T-helper 9 cell (primary cell): ENCODE measurements at places on chromosomes 12 and 14.

DNA sequence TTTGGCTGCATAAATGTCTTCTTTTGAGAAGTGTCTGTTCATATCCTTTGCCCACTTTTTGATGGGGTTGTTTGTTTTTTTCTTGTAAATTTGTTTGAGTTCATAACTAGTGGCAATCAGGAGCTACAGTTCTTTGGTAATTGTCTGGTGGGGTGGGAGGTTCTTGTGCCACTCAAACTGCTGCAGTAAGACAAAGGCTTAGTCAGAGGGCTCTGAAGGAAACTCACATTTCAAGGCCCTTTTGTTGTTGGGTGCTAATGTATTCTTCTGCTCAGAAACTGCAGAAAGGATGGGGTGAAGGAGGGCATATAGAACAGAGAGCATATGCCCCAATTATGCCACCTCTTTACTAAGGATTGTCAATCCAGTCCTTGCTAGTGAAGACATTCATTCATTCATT, 21.9 kb downstream of the MYRFL start:
- no peak for DNase-seq

DNA sequence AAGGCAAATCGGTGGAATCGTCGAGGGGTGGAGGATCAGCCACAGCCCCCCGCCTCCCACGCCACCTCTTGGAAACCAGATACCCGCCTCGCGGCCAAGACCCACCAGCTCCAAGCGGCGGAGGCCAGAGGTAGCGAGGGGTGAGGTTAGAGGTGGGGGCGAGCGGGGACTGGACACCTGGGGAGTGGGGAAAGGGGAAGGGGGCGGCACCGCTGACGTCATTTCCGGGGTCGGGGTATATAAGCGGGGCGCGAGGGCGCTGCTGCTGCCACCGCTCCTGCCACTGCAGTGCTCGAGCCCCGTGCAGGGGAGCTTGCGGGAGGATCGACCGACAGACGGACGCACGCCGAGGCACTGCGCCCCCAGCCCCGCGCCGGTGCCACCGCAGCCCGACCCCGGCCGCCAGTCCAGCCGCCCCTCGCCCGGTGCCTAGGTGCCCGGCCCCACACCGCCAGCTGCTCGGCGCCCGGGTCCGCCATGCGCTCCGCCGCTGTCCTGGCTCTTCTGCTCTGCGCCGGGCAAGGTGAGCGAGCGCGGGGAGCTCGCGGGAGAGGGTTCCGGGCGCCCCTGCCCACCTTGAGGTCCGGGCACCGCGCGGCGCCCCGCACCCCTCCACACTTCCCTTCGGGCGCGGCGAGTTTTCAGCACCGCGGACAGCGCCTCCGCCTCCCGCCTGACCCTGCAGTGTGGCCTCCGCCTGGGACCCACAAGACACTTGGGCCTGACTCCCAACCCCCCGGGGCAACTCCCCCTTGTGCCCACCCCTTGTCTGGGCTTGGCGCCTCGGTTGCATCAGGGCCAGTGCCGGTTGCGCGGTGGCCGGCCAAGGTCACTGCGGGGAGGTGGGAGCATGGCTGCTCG, at the start of gene CHGA:
Gene CHGA (plus strand): TSS at position 268 of the 861 bp plus-strand sequence. CDS start 210 bp downstream, at position 478.
- DNase-seq: peak; percentile 33

- DNase-seq: no peak
Observed at GRCh38 chr12:43008953-43009845, 419.7 kb upstream of the PRICKLE1 start.

DNA sequence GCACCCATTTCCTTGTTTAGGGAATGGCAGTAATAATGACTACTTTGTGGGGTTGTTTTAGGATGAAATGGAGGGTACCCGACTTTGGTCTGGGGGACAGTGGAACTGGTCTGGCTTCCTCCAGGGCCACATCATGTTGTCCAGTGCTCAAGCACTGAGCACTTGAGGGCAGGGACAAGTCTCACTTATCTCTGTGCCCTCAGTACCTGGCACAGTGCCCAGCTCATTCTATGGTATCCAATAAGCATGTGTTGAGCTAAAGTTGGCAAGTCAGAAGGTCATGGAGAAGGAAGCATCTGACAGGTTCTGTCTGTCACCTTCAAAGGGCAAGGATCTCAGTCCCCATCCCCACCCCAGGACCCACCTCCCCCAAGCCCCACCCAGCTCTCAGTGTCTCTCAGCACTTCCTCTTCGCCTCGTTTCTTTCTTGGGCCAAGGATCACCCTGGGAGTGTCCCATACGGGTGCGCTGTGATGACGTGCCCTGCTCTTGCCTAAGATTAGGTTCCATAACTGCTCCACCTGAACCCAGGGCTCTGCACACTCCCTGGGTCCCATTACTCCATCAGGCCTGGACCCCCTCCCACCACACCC, 24.3 kb upstream of the TMEM106C start:
- no peak for DNase-seq

- no peak for DNase-seq
Observed at GRCh38 chr12:104046306-104046705, 3.7 kb downstream of the GLT8D2 start.

DNA sequence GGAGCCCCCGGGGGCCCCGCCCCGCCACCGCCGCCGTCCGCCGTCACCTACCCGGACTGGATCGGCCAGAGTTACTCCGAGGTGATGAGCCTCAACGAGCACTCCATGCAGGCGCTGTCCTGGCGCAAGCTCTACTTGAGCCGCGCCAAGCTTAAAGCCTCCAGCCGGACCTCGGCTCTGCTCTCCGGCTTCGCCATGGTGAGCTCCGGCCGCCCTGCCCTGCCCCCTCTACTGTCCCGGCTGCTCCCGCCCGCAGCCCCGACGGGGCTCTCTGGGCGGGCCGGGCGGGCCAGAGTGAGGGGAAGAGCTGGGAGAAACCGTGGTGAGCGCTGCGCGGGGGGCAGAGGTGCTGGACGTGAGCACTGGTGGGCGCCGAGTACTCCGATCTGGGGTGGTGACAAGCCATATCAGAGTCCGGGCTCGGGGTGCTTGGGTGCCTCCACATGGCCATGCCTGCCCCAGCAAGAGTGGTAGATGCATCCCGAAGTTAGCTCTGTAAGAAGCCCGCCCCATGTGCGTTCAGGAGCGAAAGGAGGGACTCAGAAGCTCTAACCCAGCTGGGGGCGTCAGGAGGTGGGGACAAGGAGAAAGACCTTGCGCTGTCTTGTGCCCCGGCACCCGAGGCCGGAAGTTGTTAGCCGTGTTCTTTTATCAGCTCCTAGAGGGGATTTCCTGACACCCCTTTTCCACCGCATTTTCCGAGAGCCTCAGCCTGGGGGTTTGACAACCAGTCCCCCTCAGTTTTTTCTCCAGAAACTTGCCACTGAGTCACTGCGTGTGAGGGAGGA, 717 bp downstream of the ORAI1 start:
- peak; percentile 74 for DNase-seq

DNA sequence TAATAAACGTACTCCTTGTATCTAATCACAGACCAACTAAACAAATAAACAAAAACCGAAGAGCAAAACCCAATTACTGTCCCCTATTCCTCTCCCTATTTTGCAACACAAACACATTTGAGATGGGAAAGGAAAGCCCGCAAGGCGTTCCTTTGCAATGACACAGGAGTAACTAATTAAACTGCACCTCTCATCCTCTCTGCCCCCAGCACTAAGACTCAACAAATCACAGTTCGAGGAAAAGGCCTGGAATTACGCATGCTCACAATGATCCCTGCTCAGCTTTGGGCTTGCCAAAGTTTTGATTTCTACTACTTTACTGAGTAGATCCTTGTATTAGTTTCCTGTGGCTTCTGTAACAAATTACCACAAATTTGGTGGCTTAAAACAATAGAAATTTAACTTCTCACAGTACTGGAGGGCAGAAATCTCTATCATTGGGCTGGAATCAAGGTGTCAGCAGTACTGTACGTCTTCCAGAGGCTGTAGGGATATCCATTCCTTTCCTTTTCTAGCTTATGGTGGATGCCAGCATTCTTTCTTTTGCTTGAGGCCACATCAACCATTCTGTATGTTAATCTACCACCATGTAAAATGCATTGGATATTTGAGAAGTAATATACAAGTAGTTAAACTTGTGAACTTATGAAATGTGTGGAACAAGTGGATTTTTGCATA, 123.0 kb downstream of the NAV3 start:
- no peak for DNase-seq

DNA sequence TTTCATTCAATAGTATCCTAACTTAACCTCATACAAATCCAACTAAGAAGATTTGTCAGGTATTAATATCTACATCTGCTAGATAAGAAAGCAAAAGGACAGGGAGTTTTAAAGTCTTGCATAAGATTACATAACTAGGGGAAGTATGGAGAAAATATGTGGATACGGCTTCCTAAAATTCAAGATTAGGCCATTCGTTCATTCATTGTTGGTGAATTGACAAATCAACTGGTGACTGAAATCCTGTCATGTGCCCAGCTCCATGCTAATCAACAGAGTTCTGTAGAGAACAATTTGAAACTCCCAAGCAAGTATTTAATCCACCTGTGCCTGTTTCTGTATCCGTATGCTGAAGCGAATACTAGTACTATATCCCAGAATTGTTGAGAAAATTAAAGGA, 260.9 kb upstream of the USP15 start:
- no peak for DNase-seq

DNA sequence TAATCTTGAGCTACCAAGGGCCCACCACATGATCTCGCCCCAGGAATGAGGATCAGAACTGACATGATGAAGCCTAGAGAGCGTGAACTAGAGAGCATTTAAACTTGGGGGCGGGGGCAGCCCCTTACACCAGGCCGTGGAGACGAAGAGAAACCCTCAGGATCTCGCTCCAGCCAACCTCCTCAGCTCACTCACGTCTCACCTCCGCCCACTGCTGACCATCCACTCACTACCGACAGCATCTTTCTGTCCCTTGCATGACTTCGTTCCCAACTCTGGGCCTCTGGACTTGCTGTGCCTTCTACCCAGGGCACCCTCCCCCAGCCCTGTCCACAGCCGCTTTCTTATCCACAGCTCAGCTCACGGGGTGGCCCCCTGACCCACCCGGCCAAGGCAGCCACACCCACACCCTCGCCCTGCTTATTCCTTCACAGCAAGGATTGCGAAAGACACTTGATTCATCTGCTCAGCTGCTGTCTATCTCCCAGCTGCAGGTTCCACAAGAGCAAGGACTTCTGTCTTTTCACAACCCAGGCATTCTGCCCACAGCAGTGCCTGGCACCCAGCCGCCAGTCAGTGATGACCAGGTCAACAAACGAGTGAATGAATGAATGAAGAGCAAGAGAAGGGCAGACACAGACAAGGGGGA, 6.4 kb downstream of the STX2 start:
- no peak for DNase-seq

GRCh38 chr12:100138048-100138802, 4.4 kb downstream of the BLTP3B start:
- no peak for DNase-seq

DNA sequence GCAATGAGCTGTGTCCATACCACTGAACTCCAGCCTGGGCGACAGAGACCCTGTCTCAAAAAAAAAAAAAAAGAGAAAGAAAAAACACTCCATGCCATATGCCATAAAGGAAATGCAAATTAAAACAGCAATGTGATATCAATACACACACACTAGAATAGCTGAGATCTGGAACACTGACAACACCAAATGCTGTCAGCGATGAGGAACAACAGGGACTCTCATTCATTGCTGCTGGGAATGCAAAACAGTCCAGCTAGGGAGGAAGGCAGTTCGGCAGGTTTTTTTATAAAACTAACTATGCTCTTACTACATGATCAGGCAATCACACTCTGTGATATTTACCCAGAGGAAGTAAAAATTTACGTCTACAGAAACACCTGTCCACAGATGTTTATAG, 3.4 kb upstream of the ABCB9 start:
- no peak for DNase-seq

- DNase-seq: no peak
Observed at GRCh38 chr14:24401810-24402702, 3.3 kb downstream of the NYNRIN start.

DNA sequence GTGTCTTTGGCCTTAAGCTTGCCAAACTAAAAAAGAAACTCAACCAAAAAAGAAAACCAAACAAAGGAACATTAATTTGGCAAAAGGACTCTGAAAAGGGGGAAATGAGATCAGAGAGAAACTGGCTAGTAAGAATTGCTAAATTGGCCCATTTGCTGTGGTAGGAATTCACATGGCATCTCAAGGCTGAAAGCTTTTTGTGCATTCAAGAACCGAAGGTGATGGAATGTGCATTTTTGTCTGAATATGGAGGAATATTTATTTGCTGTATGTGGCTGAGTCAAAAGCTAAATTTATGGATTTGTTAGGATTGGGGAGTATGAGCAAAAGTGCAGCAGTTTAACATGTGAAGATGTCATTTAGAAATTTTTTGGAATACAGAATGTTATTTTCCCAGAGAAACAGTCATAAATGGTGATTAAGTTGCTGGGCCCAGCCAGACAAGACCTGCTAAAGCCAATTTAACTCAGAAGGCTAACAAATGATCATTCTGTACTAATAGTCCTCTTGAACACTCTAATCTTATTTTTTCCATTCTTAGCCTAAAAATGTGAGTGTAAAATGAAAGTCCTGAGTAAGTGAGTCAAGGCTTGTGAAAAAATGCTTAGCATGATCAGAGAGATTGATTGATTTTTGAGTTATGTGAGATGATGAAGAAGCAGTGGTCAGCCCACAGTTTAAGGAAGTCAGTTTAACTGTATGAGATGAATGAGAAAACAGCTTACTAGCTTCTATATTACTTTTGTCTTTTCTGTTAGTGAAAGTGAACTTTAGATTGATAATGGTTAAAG, 94.1 kb downstream of the ANO6 start:
- DNase-seq: no peak

- no peak for DNase-seq
Observed at GRCh38 chr12:41206298-41206697, 18.2 kb downstream of the PDZRN4 start.

- DNase-seq: no peak
Observed at GRCh38 chr12:52499806-52500560, 6.9 kb upstream of the KRT6A start.

DNA sequence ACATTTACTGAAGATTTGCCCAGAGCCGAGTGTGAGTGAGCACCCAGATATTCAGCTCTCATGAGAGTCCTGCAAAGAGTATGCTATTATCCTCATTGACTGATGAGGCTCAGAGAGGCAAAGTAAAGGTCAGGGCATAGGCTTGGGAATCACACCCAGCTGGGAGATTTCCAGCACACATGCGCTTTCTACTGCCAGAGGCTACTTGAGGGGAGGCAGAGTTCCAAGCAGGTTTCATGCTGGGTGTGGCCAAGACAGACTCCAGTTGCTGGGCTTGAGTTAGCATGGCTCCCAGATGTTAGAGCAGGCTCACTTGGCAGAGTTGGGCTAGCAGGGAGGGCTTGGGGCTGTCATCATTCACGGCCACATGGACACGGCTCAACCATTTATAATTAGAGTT, 14.4 kb upstream of the FAM181A start:
- no peak for DNase-seq

- DNase-seq: no peak
Observed at GRCh38 chr12:34398366-34398705, 376.0 kb downstream of the ALG10 start.

DNA sequence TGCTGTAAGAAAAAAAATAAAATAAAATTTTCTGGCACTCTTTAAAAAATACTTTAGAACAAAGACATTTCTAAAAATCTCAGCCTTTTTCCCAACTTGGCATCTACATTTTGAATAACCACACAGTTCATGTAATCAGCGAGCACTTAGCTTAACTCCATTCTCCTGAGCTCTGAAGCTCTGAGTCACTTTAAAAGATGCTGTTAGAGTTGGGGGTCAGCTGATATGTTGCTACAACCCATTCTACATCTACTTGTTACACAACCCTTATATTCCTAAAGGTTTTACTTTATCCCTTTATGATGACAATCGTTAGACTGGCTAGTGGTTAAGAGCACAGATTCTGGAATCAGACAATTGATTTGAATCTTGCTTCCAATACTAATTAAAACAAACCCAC, 48.3 kb downstream of the SLC41A2 start:
- no peak for DNase-seq

GRCh38 chr12:80107221-80107620, 7.9 kb downstream of the OTOGL start:
- DNase-seq: no peak
